Natural killer cell treated with Interleukin-12 subunit alpha and Interleukin-12 subunit beta and Interleukin-15 and Interleukin-18, amount 100 ng/mL, for 72 hours (primary cell): ENCODE measurements at places on chromosomes 4 and X.

GRCh38 chrX:39008549-39008948 is 207.3 kb downstream of the MID1IP1 start:
- DNase-seq: no peak

DNA sequence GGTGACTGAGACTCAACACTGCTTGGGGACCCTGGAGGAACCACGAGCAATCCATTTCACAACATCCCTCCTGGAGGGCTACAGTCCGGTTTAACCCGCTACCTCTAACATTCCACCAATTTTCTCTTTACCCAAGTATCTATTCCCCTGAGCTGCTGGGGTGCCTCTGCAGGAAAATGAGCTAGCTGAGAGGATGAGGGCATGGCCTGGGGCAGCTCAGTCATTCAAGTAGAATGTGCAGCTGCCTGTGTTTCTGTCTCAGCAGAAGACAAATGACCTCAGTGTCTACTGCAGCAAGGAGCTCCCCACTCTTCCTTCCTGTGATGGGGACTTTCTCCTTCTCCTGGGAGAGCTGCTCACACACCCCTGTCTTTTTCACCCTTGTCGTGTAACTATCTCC is 120.8 kb downstream of the ZNF518B start:
- no peak for DNase-seq

GRCh38 chrX:78831523-78831922 is 84.0 kb downstream of the LPAR4 start:
- DNase-seq: no peak

- DNase-seq: no peak
Measured at GRCh38 chr4:76957004-76957738, 7.6 kb downstream of the SEPTIN11 start.

GRCh38 chr4:4269856-4270255 is 20.1 kb downstream of the LYAR start:
- no peak for DNase-seq

- DNase-seq: no peak
Measured at GRCh38 chr4:177297785-177298391, 11.8 kb upstream of the NEIL3 start.

GRCh38 chr4:13977746-13978145 is 350.2 kb upstream of the BOD1L1 start:
- no peak for DNase-seq

- no peak for DNase-seq
Measured at GRCh38 chr4:121219227-121219626, 55.1 kb upstream of the TNIP3 start.

DNA sequence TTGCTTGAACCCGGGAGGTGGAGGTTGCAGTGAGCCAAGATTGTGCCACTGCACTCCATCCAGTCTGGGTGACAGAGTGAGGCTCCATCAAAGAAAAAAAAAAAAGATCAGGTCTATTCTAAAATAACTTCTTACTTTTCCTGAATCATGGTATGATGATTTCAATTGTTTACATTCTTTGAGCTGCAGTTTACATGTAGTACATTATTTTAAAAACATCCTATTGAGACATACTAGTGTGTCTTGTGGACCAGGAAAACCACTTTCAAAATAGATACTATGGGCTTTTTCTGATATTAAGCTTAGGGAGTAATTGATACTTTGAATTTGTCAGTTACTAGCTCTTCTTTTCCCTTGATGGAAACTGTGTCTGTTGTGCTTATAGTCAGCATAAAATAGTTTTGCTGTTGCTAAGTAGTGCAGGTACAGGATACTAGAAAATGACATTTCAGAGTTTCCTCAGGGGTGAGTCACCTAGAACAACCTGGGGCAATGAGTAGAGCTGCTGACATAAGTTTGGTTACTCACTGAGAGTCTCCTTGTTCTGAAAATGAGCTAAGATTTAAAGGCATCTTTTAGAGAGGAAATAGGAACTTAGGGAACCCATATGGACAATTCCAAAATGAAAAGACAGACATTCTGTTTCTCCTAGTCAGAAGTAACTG is 53.2 kb upstream of the C4orf54 start:
- DNase-seq: no peak

DNA sequence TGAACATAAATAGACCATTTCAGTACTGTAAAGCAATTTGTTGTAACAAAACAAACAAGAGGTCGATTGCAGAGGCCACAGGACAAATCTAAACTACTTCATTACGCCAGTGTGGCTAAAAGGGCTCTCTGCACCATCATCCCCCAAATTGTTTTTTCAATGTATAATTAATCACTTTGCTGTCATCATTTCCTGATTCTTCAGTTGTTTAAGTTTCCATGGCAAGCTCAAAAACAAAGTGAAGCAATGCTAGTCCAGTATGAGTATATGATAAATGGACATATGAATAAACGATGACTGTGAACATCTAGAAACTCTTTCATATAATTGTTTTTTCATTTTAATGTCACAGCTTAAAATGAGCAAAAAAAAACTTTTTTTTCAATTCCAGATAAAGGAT is 235.4 kb upstream of the FGF13 start:
- DNase-seq: no peak

GRCh38 chr4:94536649-94537469 is 85.1 kb downstream of the PDLIM5 start:
- DNase-seq: no peak

- no peak for DNase-seq
Measured at GRCh38 chr4:51851090-51851936, 8.4 kb downstream of the DCUN1D4 start.

DNA sequence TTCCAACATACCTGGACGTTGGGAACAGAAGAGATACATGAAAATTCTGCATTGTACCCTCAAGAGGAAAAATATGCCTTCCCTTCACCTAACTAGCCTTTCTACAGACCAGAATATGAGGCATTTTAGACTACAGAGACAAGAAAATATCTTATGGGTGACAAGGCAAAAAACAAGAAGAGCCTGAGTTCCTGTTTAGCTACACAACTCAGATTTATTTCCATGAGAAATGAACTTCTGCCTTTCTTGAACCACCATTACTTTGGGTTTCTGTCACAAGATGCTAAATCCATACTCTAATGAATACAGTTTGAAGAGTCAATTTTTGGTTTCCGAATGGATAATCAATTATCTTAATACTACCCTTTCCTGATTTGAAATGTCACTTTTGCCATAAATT is 18.7 kb downstream of the RCHY1 start:
- no peak for DNase-seq

GRCh38 chr4:10577508-10578426 is 106.8 kb downstream of the CLNK start:
- DNase-seq: no peak

DNA sequence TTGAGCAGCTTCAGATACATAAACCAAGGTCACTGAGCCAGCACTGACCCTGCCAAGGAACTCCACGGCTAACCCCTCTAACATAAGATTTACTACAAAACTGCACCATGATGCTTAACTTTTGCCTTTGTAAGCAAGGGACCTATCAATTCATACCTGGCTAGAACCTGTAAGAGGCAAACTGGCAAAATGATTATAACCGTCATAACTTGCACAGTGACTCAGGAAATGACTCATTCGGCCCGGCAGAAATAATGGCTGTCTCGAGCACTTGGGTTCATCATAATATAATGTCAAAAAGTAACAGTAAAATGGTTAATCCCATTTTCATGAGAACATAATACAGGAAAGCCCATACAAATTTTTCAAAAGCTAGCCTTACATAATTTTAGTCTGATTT is 17.2 kb downstream of the RASGEF1B start:
- no peak for DNase-seq

DNA sequence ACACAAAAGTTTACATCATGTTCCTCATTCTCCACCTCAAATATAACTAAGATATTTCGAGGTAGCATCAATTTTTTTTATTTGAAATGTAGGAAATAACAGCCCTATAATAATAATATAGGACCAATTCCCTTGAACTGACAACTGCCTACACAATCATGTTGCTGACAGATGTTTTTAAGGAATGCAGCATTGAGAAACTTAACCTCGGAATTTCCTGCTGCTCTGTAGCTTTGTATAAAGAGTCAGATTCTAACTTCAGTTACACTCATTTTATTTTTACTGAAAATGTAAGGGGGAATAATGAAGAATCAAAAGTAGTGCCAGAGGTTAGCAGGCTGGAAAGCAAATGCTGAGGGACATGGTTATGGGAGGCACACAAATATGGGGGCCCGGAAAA is 235.8 kb downstream of the RBMX2 start:
- no peak for DNase-seq

DNA sequence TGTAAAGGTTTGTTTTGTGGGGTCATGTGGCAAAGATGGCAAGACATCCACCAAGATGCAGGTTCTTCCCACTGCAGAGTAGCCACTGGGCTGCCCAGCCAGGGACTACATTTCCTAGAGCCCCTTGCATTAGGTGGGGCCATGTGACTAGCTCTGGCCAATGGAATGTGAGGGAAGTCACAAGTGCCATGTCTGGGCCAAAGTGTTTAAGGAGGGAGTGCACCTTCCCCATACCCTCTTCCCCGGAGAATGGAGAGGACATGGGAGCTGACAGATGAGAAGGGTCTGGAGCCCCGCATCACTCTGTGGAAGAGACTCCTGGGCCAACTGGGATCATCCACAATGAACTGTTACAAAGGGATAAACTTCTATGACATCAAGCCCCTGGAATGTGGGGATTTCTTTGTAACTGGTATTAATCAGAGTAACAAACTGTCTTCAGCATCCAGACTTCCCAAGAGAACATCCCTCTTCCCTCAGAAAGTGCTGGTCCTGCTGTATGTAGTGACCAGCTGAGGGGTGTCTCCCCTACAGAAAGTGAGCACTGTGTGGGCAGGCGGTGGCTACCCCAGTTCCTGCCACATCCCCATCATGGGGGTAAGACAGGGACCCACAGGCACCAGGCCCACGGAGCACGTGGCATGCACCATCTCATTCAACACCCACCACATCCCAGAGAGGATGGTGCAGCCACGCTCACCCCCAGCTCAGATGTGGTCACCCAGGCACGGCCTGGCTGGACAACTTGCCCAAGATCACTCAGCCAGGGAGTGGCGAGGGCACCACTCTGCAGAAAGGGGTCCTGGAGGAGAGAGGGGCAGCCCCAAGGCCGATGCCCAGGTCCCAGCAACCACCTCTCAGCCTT is 10.9 kb downstream of the PPP2R2C start:
- DNase-seq: no peak
